ENCODE measurements at places on chromosomes 11 and 22. TPM values are rescaled to one million over a fixed set of nuclear protein-coding genes. Genes with fewer than 3 reads are reported as not detected.

DNA sequence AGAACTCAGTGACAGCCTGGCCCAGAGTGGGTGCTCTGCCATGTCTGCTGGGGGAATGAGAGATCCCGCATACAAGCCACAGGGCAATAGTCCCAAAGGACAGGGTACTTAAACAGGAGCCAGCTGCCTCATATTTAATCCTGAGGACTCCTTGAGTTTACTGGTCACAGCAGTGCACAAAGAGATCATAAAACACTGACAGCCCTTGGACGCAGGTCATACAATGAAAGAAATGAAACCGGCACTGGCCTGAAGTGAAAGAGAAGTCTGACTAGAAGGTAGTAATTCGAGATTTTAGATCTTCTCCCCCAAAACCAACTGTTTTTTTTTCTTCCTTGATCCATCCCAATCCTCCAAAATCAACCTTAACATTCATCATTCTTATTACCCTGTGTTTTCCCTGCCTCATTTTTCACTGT is 299.8 kb upstream of the SYN3 start:
- H3K36me3 ChIP-seq = peaks cover under 1% of the 10 kb centered on the region
- no peak overlapping the region for H3K27ac ChIP-seq
- H3K4me1 ChIP-seq = no peaks in the 10 kb centered on the region
- DNase-seq = no peak

DNA sequence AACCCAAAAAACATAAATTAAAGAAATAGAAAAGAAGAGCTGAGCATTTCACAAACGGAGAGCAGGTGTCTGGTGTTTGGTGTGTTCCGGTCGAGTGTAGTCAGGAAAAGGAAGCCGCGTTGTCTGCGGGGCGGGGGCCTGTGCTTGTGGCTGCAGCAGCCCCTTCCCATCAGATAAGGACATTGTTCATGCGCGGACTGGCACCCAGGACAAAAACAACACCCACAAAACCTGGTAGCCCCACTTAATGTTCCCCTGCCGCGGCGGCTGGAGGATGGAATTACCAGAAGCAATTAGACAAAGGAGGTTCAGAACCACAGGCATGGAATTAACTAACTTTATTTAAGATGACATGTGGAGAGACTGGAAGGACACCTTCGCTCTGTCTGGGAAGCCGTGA is 29.9 kb downstream of the KRTAP5-5 start:
- H3K4me3 ChIP-seq = no peak overlapping the region
- H3K4me1 ChIP-seq = no peaks in the 10 kb centered on the region
- H3K27ac ChIP-seq = no peak overlapping the region
- H3K36me3 ChIP-seq = no peaks in the 10 kb centered on the region
- no peaks in the 10 kb centered on the region for H3K27me3 ChIP-seq

Gene LMO2
- 0.48 TPM for total RNA-seq

Gene MAJIN
- total RNA-seq = not detected
